GM13976 (cell line): ENCODE measurements at places on chromosomes 2 and 18.

DNA sequence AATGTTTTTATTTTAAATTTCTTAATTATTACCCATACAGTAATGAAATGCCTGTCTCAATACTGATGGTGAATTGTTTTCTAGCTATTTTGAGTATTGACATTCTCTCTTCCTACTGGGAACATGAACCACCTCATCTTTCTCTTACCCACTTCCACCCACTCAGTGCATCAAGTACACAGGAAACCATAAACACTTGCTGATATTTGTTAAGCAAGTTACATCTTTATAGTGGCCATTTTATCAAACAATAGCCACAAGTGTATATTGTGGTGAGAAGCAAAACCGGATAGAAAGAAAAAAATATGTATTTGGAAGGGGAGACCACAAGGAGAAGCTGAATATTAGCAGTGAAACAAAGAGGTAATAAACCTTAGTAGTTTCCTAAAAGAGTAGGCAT is 368.1 kb upstream of the HNRNPA3 start:
- DNase-seq, result no peak

GRCh38 chr2:24228470-24228869 is 53.6 kb downstream of the FAM228A start:
- DNase-seq, result peak; percentile 30

DNA sequence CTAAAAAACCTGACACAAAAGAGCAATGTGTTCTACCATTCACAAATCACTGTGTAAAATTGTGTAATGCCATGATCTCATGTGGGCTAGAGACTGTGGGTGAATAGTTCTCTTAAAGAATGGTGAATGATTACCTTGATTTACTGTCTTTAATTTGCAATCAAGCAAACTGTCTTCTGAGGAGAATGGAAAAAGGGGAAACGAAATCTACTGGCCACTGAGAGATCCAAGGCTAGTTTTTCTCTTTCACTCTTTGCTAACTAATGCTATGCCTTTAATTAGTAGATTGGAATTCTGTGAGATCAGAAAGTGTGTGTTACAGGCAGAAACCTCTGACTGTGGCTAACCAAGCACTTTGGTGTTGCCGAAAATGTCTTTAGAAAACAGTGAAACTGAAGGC is 422.7 kb downstream of the TGIF1 start:
- DNase-seq, result no peak

GRCh38 chr2:144524118-144525009 is 4.4 kb upstream of the ZEB2 start:
- DNase-seq, result no peak

- no peak for DNase-seq
These were observed 176.2 kb upstream of the ZC3H15 start for GRCh38 chr2:186309901-186310300.

GRCh38 chr2:210215120-210215519 is 10.1 kb downstream of the ACADL start:
- no peak for DNase-seq

DNA sequence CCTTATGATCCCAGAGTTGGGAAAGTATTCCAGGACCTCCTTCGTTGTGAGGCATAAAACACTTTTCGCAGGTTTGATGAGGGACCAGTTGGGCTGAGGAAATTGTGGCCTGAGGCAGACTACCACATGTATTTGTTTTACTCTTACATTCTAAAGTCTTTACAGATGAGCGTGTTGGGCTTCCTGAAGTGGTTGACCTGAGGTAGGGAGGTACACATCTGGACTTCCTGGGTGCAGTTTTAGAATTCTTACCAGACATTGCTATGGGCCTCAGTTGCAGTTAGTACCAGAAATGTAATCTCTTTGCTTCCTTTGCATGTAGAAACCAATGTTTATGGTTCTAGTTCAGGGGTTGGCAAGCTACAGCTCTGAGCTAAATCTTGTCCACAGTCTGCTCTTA is 48.7 kb downstream of the COA5 start:
- DNase-seq, result no peak

DNA sequence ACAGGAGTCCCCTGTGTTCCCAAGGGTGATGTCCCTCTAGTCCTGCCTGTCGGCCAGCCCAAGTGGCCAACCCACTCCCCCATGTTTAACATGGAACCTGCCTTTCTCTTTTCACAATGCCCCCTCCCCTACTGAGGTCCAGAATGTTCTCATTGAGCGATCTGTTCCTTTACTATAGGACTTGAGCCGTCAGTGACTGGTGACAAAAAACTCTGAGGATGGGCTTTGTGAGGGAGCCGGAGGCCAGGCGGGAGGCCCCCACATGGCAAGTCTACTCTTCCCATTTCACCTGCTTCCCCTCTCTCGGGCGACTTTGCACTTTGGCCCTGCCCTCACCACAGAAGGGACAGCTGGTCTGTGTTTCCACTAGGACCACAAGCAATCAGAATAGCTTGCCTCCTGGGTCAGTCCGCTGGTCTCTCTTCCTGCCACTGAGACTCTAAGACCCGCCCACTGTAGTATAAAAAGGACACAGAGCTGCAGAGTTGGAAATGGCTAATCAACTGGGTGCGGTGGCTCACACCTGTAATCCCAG is 146.5 kb upstream of the RAB12 start:
- DNase-seq, result no peak

- DNase-seq, result no peak
These were observed 18.6 kb downstream of the NRXN1 start for GRCh38 chr2:51013079-51013932.

- no peak for DNase-seq
These were observed 122.5 kb downstream of the TPGS2 start for GRCh38 chr18:36706134-36706881.

DNA sequence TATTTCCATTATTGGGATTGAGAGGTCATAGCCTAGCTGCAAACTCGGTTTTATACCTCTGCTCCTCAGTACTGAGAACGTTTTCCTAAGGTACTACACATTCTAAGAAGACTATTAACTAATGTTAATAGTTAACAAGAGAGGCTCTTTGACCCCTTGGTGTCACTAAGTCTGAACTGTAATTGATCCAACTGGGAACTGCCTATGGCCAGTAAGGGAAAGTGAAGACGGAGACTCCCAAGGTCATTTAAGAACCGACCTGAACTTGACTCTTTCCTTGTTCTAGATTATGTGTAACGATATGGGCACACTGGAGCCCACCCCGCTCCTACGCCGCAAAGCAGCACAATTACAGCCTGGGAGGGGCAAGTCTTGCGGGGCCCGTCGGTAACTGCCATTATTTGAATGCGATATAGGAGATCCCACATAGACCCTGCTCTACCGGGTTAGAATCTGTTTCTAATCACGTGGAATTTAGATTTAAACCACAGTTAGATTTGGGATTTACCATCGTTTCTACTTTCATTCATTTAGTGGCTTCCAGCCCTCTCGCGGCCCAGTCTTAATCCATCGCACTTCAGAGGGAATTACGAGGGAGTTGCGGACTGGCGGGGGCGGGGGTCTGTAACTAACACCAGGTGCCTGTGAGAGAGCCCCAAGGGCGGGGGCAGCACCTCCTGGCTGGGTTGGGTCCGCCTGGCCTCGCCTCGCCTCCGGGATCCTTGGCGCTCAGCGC is 84.1 kb upstream of the EPB41L3 start:
- DNase-seq, result no peak

- no peak for DNase-seq
These were observed 24.9 kb upstream of the TGIF1 start for GRCh38 chr18:3425030-3425429.

- no peak for DNase-seq
These were observed 383.1 kb downstream of the GALR1 start for GRCh38 chr18:77632758-77633157.

GRCh38 chr2:210654091-210654490 is 97.7 kb downstream of the CPS1 start:
- no peak for DNase-seq

DNA sequence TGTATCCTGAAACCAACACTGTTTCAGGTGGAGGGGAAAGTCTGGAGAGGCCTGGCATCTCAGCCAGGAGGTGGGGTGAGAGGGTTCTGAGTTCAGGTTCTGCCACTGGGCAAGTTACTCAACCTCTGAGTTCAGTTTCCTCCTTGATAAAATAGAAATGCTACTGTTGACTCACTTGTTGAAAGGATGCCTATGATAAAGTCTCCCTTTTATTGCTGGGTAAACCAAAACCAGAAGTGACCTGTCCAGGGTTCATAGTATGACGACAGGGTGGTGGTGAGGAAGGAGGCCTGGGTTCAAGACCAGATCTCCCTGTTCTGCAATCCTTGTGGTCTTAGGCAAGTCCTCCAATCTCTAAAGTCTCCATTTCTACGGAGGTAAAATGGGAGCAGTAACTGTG is 232.7 kb downstream of the PRKCE start:
- DNase-seq, result no peak

- DNase-seq, result no peak
These were observed 81.9 kb upstream of the COL5A2 start for GRCh38 chr2:189261431-189261841.

- DNase-seq, result no peak
These were observed 23.7 kb downstream of the DDX1 start for GRCh38 chr2:15615301-15615920.

- no peak for DNase-seq
These were observed 262.1 kb downstream of the EIPR1 start for GRCh38 chr2:3115301-3116042.

- DNase-seq, result no peak
These were observed 777.5 kb upstream of the ID2 start for GRCh38 chr2:7904319-7904718.

DNA sequence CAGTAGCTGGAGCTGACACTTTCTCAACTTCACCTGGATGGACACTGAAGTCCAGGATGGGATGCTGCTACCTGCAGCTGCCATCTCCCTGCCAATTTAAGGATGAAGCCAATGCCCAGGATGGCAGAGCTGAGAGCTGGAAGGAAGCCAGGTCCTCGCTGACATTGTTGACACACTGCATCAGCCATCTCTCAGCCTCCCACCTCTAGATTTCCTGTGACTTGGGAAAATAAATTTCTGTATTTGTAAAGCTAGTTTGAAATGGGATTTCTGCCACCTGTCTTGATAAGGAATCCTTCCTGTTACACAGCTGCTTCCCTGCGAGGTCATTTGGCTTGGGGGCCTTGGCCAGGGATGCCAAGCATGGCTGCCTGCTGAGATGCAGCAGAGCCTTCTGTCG is 43.5 kb downstream of the KCTD1 start:
- DNase-seq, result no peak

- DNase-seq, result no peak
These were observed 43.5 kb upstream of the ITSN2 start for GRCh38 chr2:24403832-24404212.

DNA sequence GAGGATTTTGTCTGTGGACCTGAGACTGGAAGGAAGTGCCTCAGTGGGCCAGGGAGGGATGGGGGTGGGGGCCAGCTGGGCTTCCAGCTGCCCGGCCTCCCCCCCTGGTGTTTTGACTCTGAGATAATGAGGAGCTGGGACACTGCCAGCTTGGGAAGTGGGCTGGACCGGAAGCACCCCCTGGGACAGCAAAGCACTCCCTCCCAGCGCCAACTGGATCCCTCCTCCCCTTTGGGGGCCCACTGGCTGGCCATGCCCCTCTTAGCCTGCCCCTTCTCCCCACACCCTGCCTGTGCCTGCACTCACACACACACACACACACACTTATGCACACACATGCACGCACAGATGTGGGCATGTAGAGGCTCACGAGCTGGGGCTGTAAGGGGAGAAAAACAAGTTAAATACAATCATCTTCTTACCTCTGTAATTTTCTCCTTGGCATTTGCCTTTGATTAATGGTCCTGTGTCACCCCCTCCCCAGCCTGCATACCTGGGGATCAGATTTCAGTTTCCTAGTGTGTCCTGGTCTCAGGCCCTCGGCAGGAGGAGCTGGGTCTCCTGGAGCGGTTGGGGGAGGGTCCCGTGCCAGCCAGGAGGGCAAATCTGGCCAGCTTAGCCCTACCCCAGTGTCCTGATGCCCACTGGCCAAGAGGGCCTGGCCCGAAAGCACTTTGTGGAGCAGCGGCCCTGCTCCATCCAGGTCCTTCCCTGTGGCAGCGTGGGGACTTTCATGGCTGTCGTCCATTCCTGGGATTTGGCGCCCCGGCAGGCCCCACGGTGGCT is 3.6 kb downstream of the ITM2C start:
- peak; percentile 6 for DNase-seq

- no peak for DNase-seq
These were observed 80.2 kb downstream of the PXDN start for GRCh38 chr2:1664076-1664605.

DNA sequence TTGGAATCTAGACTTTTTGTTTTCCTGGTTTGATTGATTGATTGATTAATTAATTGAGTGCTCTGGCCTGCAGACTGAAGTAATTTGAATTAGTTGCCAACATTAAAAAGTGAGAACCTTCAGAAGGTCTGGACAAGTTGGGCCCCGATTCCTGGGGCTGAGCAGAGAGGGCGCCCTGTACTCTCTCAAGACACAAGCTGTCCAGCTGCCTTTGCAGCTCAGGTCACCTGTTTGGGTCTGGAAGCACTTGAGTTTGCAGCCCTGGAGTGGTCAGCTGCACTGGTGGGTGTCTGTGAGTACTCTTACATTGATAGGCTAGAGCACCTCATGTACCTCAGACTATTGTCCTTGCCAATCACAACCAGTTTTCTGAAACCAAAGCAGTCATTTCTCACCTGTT is 22.7 kb upstream of the CELF4 start:
- DNase-seq, result no peak

DNA sequence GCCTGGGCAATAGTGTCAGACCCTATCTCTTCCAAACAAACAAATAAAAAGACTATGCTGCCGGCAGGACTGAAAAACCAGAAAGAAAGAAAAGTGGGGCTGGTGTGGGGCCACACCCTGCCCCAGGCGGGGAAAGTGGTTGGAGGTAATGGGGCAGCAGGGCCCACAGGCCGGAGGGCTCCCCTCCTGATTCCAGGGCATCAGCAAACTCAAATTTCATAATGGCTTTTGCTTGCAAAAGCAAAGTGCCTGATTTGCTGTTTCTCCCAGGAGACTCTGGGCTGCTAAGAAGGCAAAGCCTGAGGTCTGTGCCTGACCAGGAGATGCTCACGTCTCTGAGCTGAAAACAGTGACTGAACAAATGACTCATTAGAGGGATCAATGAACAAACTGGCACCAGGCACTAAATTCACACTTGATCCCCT is 121.9 kb downstream of the HDAC4 start:
- no peak for DNase-seq

GRCh38 chr18:77071711-77072292 is 60.8 kb downstream of the MBP start:
- DNase-seq, result no peak

- no peak for DNase-seq
These were observed 68.3 kb upstream of the RASGRP3 start for GRCh38 chr2:33408109-33408508.

DNA sequence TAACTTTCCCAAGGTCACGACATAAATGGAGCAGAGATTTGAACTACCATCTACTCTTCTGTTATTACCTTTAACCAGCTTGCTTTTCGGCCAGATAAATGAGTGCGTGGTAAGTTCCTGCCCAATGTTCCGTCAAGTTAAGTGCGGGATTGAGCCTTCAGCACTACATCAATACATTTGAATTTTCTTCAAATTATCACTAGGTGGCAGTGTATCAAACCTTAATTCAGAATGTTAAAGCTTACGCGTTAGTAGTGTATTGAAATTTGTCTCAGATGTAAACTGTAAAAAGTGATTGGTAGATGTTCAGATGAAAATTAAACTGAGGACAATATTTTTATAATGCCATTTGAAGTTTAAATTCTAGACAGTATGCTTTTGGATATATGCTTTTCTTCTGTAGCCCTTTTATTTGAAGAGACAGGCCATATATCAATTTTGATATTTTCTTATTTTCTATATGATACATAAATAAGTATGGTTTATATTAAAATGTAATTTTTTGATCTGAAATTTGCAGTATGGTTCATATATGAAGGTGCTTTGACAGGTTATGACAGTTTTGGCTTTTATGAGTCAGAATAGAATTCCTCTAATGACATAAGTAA is 681.3 kb downstream of the ADCYAP1 start:
- DNase-seq, result peak; percentile 14

- no peak for DNase-seq
These were observed 680.4 kb downstream of the TDRD15 start for GRCh38 chr2:21804151-21804550.
